Spinal cord (tissue), 10 donors: ENCODE measurements at places on chromosomes 2 and 18. TPM values are rescaled to one million over a fixed set of nuclear protein-coding genes. Genes with fewer than 3 reads are reported as not detected.

GRCh38 chr2:166610913-166611305 is 116.9 kb upstream of the SCN7A start:
- DNase-seq, result no peak

DNA sequence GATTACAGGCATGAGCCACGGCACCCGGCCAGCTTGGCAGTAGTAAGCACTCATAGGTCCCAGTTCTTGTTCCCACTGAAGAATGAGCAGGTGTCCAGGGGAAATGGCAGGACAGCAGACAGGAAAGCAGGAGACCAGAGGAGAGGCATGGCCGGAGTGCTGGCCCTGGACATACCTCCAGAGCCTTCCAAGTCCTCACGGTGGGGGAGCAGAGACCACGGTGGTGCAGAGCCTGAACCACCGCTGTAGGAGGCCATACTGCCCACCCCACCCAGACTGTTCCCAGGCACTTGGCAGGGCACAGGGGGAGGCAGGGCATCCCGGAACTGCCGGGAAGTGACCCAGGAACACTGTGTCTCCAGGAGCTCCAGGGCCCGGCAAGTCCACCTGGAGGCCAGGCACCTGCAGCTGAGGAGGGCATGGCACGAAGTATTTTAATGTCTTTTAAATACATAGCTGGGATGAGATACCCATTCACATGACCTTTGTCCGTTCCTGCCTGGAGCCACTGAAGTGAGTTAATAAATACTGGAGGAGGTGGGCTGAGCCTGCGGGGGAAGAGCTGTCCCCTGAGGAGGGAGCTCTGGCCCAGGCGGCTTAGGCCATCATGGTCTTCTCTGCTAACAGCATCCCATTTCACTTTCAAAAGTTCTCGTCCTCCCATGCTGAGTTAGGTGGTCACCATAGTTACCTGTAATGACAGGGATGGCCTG is 49.7 kb upstream of the TFCP2L1 start:
- DNase-seq, result no peak

- no peak for DNase-seq
Measured at GRCh38 chr18:34729740-34730355, 19.8 kb downstream of the DTNA start.

GRCh38 chr2:119704670-119705120 is 25.7 kb downstream of the TMEM177 start:
- DNase-seq, result no peak

DNA sequence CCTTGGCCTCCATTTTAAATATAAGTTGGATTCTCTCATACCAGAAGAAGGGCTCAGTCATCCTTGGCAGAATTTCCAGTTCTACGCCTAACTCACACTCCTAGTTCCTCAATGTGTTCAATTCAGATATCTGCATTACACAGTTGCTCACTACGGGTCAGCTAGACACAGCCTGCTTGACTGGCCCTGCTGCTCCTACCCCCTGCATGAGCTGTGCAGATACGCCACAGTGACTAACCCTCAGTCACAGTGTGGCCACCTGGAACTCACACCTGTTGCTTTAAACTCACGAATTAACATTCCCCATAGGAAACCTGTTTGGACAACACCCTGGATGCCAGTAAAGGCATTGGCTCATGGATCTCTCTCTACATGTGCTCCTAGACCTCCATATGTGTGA is 429.6 kb downstream of the NCKAP5 start:
- no peak for DNase-seq

DNA sequence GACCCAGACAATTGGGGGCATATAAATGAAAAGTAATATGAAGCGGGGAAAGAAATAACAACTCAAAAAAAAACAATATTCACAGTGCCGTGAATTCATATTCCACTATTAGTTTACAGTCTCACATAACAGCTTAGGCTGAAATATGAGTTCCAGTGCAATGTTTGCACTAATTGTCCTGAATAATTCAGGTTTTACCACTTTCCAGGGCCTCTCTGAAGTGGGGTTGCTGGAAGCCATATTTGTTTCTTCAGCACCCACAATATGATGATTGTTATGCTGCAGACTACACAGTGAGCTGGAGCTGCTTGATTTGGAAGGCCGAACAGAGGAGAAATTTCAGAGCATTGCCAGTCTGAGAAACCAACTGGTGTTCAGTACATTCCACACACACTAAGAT is 894.5 kb upstream of the ACVR2A start:
- no peak for DNase-seq

GRCh38 chr2:234823877-234824376 is 127.9 kb upstream of the SH3BP4 start:
- DNase-seq, result no peak

- no peak for DNase-seq
Measured at GRCh38 chr2:39902103-39902502, 123.0 kb upstream of the THUMPD2 start.

- no peak for DNase-seq
Measured at GRCh38 chr18:59360381-59360780, 1.3 kb upstream of the LMAN1 start.

- no peak for DNase-seq
Measured at GRCh38 chr2:48483916-48484315, 46.0 kb upstream of the STON1 start.

- no peak for DNase-seq
Measured at GRCh38 chr2:81276595-81276994, 972.0 kb upstream of the LRRTM1 start.

DNA sequence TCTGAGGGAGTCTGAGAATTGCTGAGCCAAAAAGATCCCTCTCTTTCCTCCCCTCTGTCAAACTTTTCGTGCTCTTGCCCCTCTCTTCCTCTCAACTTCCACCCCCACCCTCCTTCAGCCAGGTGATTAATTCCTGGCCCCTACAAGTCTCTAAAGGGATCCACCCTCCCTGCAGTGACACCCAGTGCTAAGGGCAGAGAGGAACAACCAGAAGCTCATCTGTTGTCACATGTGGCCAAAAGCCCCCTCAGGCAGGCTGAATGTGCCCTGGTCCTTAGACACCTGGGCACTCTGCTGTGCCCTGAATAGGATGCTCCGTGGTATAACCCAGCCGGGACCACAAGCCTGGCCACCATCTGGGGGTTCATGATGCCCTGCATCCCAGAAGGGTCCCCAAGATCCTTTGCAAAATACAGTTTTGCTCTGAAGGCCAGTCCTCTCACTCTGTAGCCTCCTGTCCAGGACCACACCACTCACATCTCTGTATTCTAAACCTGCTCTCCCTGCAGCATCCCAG is 234.4 kb downstream of the BCL11A start:
- no peak for DNase-seq

GRCh38 chr2:145691659-145692058 is 1171.7 kb upstream of the ZEB2 start:
- DNase-seq, result no peak

- DNase-seq, result no peak
Measured at GRCh38 chr2:47862949-47863348, 43.3 kb downstream of the FBXO11 start.

CCDC102B gene
- 6.2 TPM for polyA plus RNA-seq

MYO3B gene
- 0.54 TPM for polyA plus RNA-seq

SERPINB8 gene
- 6.6 TPM for polyA plus RNA-seq

C2orf81 gene
- 5.9 TPM for polyA plus RNA-seq

REG1B gene
- polyA plus RNA-seq, result not detected
